ENCODE measurements at places on chromosomes 7 and 10.

DNA sequence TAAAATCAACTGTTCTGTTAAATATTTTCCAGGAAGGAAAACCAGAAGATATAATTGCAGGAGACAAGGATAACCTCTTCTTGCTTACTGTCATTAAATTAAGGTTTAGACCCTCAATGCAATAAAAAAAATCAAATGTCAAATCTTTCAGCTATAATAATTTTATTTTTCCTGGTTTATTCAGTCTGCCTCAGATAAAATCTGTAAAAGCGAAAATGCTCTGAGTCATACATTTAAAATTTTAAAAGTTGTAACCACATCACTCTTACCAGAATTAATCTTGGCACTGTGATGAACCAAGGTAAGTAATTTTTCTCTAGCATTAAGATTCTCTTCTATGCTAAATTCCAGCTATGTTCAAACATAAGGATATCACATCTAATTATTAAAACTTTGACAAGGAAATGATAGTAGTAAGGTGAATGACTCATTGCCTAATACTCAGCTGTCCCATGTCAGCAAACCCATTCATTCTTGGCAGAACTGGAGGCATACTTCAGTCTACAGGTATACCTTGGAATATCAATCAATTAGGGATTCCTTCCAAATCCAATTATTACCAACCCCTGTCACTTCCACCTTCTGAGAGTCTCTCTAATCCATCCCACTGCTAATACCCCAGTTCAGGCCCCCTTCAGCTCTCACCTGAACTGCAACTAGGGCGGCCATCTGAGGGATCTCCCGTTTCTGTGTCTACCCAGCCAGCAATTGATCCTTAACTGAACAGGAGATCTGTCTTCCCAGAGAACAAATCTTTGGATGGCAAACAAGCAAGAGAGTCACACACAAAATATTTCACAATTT is 434.1 kb downstream of the GRM8 start:
- DNase-seq = no peak

DNA sequence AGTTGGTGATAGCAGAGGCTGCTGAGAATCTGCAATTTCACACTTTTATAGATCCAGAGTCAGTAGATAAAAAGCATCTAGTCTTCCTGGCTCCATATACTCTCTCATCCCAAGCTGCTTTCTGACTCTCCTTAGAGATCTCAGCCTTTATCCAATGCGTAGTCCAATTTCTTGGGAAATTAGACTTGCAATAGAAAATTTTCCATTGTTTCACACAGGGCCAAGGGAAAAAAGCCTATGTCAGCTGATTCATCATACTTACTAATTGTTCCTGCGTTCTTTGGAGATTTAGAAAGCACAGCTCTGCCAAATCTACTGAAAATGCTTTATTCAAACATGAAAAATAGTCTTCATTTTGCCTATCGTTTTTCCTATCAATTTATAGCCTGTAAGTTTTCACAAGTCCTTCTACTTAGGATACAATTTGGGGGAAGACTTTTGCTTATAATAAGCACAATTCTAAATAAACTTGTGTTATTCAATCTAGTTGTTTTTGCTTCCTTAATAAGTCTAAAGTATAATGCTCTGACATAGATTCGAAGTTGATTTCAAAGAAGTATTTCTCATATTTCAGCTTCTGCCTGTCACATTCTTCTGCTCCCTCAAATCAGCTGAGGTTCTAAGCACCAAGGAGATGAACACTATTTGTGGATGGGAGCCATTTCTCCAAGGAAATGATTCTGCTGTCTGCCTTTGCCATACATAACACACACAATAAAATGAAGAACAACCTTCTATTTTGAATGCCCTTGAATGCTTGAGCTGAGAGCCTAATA is 165.4 kb downstream of the ADAM12 start:
- no peak for DNase-seq

- peak; percentile 87 for DNase-seq
Observed at GRCh38 chr10:5089865-5090264, 4.3 kb upstream of the AKR1C3 start.

GRCh38 chr10:125247576-125247975 is 87.2 kb upstream of the CTBP2 start:
- DNase-seq = no peak

DNA sequence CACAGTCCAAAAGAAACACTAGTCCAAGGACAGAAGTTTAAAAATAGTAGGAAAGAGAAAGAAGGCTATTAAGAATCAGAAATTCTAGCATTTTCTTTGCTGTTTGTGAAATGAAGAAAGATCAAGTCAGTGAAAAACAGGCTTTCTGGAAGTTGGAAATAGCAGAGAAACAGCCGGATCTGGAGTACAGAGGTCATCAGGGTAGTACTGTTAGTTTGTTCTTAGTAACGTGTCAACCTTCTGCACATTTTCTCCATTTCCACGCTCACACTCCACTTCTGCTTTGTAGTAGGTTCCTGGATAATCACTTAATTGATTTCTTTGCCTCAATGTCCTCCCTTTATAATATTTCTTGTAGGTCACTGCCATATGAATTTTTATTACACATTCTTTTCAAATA is 322.6 kb downstream of the PCLO start:
- no peak for DNase-seq

DNA sequence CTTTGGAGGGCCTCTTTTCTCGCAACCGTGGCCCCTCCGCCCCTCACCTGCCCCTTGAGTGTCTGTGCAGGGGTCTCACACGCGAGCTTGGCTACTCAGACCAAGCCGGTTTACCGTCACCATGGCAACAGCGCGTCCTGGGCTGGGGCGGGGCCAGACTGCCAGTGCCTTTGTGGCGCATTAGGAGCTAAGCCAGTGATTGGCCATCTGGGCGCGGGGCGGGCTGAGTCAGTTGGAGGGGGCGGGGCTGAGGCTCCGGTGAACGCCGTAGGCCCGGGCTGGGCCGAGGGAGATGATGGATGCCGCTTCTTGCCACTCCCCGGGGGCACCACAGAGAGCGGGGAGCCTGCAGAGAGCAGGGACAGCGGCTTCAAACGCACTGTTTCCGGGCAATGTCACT is 48.7 kb upstream of the FXYD4 start:
- peak; percentile 69 for DNase-seq

DNA sequence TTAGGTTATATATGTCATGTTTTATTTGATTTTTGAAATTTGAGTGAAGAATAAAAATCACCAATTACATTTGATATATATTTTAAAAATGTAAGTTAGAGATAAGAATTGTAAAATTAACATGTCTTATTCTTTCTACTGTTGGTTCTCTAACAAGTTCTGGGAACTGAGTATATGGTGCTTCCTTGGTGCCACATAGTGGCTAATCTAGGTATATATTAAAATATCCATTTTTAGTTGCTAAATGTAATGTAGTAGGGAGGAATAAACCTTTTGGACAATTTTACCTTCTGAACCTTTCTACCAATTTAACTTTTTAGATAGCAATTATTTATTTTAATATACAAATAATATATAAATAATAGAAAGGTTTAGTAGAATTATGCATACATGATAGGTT is 17.5 kb downstream of the CFAP69 start:
- DNase-seq = peak; percentile 42

DNA sequence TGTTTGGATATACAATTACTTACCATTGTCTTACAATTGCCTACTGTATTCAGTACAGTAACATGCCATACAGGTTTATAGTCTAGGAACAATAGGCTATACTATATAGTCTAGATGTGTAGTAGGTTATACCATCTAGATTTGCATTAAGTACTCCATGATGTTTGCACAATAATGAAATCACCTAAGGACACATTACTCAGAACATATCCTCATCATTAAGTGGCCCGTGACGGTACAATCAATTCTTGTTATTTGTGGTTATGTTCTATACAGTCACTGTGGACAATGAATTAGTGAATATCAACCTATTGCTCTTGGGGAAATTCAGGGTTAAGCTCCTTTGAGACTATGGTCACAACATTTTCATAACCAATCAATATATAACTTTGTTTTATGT is 75.6 kb downstream of the MICU1 start:
- DNase-seq = no peak

DNA sequence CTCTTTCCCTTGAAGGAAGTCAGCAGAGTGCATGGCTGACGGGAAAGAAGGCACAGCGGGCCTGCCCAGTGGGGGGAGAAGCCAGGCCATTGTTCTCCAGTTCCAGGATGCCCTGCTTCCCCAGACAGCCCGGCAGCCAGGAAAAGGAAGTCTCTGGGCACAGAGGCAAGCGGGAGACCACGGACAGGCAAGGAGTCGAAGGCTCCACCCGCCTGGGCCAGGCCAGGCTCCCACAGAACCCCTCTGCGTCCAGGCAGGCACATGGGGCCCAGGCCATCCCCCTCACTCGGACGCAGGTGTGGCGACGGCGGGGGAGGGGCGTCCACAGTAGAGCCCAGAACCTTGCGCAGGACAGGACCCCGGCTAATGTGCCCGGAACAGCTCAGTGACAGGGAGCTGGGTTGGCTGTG is 8.7 kb downstream of the GPR146 start:
- no peak for DNase-seq

- no peak for DNase-seq
Observed at GRCh38 chr10:37704566-37704965, 152.8 kb downstream of the ZNF248 start.

DNA sequence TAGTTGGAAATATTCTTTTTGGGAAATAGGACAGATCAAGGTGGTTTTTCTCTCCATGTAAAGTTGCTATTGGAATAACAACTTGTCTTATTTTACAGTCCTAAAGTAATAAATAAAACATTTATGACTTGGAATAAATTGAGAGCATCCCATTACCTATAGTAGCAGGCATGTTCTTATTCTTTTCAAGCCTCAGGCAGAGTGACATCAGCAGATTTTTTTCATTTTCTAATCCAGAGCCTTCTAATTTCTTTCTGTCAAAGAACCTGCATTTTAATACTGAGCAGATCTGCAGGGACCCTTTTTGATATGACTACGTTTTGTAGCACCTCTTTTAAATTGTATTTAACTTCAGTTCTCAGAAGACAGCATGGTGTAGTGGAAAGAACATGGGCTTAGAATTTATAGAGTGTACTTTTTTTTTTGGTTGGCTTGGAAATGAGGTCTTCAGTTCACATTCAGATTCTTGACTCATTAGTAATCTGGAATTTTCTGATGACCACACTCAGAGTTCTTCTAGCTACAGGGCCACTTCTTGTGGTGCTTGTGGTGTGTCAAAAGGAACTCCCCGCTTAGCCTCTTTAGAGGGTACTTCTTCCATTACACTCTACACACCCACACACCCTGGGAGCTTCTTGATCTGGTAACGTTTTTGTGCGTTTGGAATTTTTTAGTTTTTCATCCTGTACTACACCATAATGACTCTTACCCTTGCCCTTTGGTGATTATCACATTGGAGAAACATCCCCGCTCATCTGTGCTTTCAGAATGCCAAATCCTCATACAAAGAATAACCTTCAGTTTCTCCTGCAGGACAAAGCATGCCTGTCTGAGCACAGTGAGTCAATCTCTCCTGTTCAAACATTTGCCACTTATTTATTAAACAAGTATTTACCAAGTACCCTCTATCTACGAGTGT is 34.6 kb downstream of the AGK start:
- peak; percentile 41 for DNase-seq

DNA sequence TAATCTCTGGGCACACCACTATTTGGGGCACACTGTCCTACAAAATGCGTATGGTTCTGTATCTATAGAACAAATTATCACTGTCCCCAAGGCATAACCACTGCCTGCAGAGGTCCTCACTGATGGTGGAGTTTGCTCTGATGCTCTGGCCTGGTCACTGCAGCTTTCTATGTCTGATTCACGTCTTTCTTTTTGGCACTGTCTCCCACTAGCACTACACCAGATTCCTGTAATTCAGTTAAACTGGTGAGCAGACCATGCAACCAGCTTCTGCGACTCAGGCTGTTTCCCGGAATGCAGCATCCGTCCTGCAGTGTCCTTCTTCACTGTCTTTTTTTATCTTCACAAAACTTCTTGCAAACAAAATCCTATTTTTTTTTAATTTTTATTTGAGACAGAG is 112.8 kb downstream of the KLF6 start:
- no peak for DNase-seq

DNA sequence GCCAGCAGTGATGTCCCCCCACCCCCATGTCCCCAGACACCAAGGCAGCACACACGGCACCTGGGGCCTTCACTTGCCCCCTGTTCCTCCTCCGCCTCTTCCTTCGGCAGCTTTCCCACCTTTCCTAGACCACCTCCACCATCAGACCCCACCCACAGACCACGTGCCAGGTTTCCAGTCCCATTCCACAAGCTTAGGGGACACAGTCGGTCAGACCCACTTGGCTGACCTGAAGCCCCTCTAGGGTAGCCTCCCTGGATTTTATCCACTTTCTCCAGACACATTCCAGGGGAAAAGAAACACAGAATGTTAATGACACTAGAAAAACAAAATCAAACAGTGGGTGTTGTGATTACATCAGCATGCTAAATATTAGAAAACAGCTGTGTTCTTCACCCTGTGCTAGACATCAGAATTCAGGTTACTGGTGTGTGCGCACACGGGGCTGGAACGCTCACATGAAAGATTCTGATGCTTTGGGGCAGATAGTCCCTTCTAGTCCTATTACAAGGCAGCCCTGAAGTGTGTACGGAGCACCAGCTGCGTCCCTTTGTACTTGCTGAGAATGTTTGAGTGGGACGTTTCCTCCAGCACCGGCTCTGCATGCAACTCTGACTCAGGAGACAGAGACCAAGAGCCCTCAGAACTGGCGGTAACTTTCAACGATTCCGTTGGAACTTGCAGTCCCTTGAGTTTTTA is 75.5 kb upstream of the PPP2R2D start:
- DNase-seq = no peak

GRCh38 chr10:53396876-53397275 is 624.3 kb upstream of the MBL2 start:
- no peak for DNase-seq

DNA sequence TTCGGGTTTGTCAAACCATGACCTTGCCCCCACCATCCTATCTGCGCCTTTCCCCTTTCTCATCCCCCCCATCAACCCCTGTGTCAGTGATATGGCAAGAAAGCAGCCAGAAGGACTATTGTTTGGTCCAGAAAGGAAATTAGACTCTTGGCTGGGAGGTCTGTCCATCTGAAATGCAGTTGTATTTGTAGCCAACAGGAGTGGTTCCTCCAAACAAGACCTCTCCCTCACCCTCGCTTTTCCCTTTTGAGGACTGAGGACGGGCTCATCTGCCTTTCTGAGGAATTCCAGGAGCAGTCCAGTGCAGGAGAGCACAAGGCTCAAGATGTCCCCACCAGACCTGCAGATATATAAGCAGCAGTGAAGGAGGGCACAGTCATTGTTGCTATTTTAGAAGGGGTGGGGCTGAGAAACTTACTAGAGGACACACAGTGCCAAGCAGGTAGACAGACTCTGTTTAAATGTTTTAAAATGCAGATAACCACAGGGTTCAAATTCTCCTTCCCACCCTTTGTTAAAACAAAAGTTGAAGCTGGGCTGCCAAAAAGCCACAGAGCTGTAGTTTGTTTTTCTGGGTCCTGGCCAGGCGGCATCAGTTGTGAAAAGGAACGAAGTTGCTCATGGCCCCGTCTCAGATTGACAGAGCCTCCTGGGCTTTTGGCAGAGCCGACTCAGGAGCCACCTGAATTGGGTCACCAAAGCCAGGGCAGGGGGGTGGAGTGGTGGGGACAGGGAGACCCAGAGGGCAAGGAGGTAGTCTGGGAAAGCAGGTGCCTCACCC is 37.3 kb downstream of the CYP17A1 start:
- DNase-seq = no peak

Data from A549 (cell line).